Lung (tissue), 17 donors: ENCODE measurements at places on chromosomes 7 and 10. TPM values are rescaled to one million over a fixed set of nuclear protein-coding genes. Genes with fewer than 3 reads are reported as not detected.

The ZNF394 gene
- 44.5 TPM for total RNA-seq

DNA sequence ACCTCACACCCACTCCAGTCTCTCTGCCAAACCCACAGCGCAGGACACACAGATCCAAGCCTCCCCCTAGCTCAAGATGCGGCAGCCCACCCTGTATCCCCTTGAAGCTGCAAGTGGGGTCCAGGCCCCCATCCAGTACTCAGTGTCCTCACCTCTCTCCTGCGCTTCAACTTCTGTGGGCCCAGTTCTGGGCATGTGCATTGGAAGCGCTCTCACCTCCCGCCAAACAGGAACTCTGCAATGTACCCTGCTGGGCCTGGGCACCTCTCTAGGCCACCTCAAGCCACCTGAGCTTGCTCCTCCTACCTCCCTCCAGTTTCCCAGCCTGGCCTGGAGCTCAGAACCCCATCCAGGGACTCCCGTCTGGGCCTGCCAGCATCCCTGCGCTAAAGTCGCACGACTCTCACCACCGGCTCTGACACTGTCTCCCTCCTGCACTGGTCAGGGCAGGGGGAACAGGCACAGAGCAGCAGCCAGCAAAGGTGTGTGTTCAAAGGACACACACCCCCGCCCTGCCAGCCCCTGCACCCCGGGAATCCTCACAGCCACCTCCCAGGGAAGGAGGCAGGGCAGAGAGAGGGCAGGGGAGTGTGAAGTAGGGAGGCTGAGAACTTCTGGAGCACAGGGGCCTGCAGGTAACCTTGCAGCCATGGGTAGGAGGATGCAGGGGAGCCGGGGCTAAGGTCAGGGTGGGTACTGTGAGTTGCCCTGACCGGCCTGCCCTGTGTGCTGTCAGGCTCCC, 51.7 kb upstream of the MSMB start:
- H3K36me3 ChIP-seq = no peaks in the 10 kb centered on the region
- peaks cover 8% of the 10 kb centered on the region for H3K4me1 ChIP-seq
- H3K27ac ChIP-seq = no peak overlapping the region

DNA sequence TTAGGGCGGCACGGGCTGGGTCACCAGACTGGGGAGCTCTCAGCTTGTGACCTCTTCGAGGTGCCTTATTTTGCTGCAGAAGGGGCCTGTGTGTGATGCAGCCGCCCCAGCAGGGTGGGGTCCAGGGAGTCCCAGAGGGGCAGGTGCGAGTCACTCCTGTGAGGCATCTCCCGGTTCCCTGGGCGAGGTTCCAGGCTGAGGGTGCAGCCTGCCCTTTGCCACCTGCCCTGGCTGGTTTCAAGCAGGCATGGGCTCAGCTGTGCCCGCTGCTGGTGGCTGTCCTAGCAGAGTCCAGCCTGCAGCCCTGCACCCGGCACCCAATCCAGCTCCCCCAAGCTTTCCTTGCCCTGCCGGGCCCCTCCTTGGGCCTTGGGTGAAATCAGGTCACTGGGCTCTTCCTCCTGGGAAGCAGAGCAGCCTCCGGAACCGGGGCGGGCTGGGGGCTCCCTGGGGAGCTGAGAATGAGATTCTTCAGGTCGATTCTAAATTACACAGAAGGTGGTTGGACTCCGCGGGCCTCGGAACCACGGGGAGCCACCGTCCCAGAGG, 64.8 kb downstream of the PWWP2B start:
- H3K4me1 ChIP-seq = peaks cover 6% of the 10 kb centered on the region
- H3K27ac ChIP-seq = no peak overlapping the region
- H3K36me3 ChIP-seq = no peaks in the 10 kb centered on the region
- H3K4me3 ChIP-seq = no peak overlapping the region
- no peak for DNase-seq

GRCh38 chr7:106891548-106892410, 26.7 kb downstream of the PIK3CG start:
- DNase-seq = no peak
- no peak overlapping the region for H3K4me3 ChIP-seq
- no peaks in the 10 kb centered on the region for H3K36me3 ChIP-seq

The ELMO1 gene
- total RNA-seq = 51.6 TPM

DNA sequence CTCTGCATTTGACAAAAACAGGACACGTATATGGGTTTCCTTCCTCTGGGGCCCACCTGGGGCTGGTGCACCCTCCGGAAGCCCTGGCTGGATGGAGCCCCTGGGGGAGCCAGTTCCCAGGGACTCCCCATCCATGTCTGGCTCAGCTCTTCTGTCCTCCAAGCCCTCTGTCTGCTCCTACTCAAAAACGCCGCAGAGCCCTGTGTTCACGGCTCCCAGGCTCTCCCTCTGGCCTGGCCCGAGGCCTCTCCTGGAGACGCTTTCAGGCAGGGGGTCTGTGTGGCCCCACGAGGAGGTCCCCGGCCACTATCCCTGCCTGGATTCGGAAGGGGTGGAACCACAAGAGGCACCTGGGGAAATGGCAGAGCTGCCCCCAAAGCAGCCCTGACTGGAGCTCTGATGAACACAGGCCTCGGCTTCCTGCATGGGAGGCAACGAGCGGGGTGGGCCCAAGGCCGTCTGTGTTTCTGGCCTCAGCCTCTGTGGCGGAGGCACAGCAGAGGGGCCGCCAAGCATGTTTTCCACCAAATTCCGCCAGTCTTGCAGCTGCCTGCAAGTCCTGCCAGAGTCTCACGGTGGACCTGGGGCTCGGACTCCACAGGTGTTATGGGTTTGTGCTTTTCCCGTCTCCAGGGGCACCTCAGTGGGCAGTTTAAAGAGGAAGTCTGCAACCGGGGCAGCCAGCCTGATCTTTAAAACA, 22.6 kb upstream of the INPP5A start:
- no peak overlapping the region for H3K27ac ChIP-seq
- peak; percentile 51 for DNase-seq
- H3K36me3 ChIP-seq = no peaks in the 10 kb centered on the region
- H3K4me1 ChIP-seq = peaks cover 15% of the 10 kb centered on the region
- no peak overlapping the region for H3K4me3 ChIP-seq

- no peak overlapping the region for H3K27ac ChIP-seq
- no peak for DNase-seq
- H3K4me1 ChIP-seq = peaks cover 11% of the 10 kb centered on the region
- no peak overlapping the region for H3K4me3 ChIP-seq
- peaks cover 8% of the 10 kb centered on the region for H3K27me3 ChIP-seq
These were observed 4.2 kb downstream of the VSTM2A start for GRCh38 chr7:54546081-54546985.

The BTBD16 gene
- total RNA-seq = 0.67 TPM

DNA sequence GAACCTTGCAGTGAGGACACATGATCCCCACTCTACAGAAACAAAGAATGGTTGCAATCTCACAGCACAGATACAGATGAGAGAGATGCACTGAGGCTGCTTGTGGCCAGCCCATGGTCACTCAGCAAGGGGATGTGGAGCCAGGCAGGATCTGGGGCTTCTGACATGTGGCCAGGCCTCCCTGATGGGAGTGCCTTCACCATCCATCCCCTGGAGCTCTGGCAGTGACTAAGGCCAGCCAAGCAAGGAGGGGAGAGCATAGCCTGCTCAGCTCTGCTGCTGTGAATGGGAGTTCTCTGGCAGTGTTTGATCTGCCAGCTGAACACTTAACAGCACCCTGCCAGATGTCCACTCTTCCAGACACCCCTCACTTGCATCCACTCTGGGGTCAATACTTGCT, 19.8 kb downstream of the C10orf71 start:
- DNase-seq = no peak
- H3K36me3 ChIP-seq = no peaks in the 10 kb centered on the region
- no peak overlapping the region for H3K27ac ChIP-seq
- no peaks in the 10 kb centered on the region for H3K4me1 ChIP-seq
- no peaks in the 10 kb centered on the region for H3K27me3 ChIP-seq
- H3K4me3 ChIP-seq = no peak overlapping the region

DNA sequence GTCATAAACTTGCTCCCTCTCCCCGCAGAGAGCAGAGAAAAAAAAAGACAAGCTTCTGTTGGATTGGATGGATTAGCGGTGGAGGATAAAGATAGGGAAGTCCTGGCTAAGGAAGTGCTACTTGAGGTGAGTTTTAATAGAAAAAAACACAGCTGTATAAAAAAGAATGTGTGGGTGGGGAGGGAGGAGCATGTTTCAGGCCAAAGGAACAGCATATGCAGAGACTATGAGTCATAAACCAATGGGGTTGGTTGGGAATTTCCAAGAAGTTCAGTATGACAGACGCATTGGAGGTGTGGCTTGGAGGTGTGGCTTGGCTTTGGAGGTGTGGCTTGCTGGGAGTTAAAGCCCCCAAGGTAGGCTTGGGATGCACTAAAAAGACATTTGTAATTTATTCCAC, 103.0 kb upstream of the LSM8 start:
- H3K36me3 ChIP-seq = no peaks in the 10 kb centered on the region
- H3K4me3 ChIP-seq = no peak overlapping the region
- H3K27me3 ChIP-seq = no peaks in the 10 kb centered on the region

- H3K27me3 ChIP-seq = no peaks in the 10 kb centered on the region
- H3K4me1 ChIP-seq = peaks cover 35% of the 10 kb centered on the region
- H3K27ac ChIP-seq = no peak overlapping the region
- no peak for DNase-seq
These were observed 39.9 kb downstream of the CYTH3 start for GRCh38 chr7:6232534-6232933.

The MARCHF5 gene
- 38.1 TPM for total RNA-seq

DNA sequence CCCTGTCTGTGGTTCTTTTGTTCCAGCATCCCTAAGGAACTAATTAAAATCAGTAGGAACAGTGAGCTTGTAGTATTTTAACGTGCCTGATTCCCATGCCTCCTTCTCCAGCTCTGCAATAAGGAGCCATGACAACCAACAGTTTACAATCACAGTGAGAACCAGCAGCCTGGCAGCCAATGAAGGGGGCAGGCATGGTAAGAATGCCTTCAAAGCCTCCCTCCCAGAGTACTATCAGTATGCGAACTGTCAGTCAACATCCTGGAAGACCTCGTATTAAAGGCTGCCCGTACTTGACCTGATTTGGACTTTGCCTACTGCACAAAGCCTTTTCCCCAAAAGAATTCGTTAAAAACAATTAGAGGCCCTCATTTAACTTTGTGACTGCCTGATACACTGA, 7.7 kb downstream of the ZPBP start:
- no peaks in the 10 kb centered on the region for H3K4me1 ChIP-seq
- DNase-seq = no peak
- no peak overlapping the region for H3K27ac ChIP-seq
- H3K27me3 ChIP-seq = no peaks in the 10 kb centered on the region
- no peaks in the 10 kb centered on the region for H3K36me3 ChIP-seq

- H3K27ac ChIP-seq = no peak overlapping the region
- H3K4me1 ChIP-seq = peaks cover 7% of the 10 kb centered on the region
- H3K27me3 ChIP-seq = no peaks in the 10 kb centered on the region
- no peak for DNase-seq
- no peak overlapping the region for H3K4me3 ChIP-seq
These were observed 42.6 kb downstream of the PNLIPRP2 start for GRCh38 chr10:116663342-116663741.

GRCh38 chr10:127536972-127537760, 11.9 kb upstream of the NPS start:
- no peaks in the 10 kb centered on the region for H3K4me1 ChIP-seq
- no peaks in the 10 kb centered on the region for H3K27me3 ChIP-seq
- H3K27ac ChIP-seq = no peak overlapping the region

The MKI67 gene
- total RNA-seq = 2.8 TPM

The SMKR1 gene
- 3.6 TPM for total RNA-seq

DNA sequence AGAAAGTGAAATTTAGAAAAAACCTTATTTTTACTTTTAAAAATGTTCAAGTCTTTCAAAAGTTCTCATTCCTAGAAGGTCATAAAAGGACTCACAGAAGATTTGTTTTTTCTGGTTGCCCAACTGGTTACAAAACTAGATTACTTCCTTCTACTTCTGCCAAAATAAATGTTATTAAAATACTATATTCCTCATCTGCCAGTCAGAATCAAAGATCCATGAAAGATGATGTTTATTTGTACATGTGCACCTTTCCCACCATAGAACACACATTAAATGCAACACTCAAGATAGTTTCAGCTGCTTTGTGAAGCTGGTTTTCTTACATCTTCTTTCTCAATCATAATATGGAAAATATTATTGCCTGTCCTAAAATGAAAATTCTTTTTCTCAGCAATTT, 465.4 kb downstream of the ETV1 start:
- no peak for DNase-seq
- no peak overlapping the region for H3K27ac ChIP-seq
- H3K4me3 ChIP-seq = no peak overlapping the region
- no peaks in the 10 kb centered on the region for H3K27me3 ChIP-seq
- H3K36me3 ChIP-seq = no peaks in the 10 kb centered on the region

DNA sequence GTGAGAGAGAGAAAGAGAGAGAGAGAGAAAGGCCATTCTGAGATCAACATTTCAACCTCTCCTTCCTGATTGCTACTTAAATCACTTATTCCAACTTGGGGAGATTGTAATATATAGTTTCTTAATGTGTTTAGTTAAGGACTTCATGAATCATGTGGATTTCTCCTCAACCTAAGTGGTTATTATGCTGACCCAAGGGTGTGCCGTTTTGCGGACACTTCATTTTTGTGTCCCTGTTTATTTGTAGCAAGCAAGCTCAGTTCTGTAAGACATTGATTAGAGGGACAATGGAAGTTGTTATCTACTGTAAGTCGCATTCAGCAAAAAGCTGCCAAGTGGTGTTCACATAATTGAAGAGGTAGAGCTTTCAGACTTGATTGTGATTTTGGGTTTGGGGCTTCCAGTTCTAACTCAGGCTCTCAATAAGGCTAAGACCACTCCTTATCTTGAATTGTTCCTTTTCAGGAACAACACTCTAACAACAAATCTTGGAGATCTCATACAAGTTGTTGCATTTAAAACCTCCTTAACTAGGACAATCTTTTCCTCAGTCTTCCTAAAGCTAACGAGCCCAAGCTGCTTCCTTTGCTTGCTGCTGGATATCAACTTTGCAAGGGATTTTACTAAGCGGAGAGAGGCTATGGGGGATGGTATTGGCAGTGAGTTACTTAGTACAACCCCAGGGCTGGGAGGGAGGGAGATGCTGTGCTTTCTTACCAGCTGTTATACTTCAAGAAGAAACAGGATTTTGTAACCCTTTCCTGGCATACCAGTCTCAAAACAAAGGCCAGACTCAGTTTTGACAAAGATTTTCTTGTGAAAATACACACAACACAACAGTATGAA, 19.8 kb upstream of the COL1A2 start:
- no peaks in the 10 kb centered on the region for H3K36me3 ChIP-seq
- peak; percentile 99 for DNase-seq
- H3K4me1 ChIP-seq = peaks cover 43% of the 10 kb centered on the region
- no peaks in the 10 kb centered on the region for H3K27me3 ChIP-seq
- no peak overlapping the region for H3K4me3 ChIP-seq

- H3K4me3 ChIP-seq = no peak overlapping the region
- no peak overlapping the region for H3K27ac ChIP-seq
- H3K4me1 ChIP-seq = no peaks in the 10 kb centered on the region
- no peak for DNase-seq
- H3K27me3 ChIP-seq = no peaks in the 10 kb centered on the region
These were observed 24.4 kb downstream of the GLI3 start for GRCh38 chr7:42212541-42213090.

The THAP5 gene
- total RNA-seq = 41.3 TPM

The POLR2J gene
- 45.0 TPM for total RNA-seq

The CPVL gene
- 18.1 TPM for total RNA-seq

GRCh38 chr7:21942955-21943354, 2.7 kb downstream of the CDCA7L start:
- H3K4me3 ChIP-seq = no peak overlapping the region
- no peak for DNase-seq
- no peaks in the 10 kb centered on the region for H3K27me3 ChIP-seq
- no peaks in the 10 kb centered on the region for H3K36me3 ChIP-seq
- peaks cover 39% of the 10 kb centered on the region for H3K4me1 ChIP-seq

The ZSWIM8 gene
- total RNA-seq = 108 TPM
